ENCODE measurements at places on chromosomes 2 and 18.

DNA sequence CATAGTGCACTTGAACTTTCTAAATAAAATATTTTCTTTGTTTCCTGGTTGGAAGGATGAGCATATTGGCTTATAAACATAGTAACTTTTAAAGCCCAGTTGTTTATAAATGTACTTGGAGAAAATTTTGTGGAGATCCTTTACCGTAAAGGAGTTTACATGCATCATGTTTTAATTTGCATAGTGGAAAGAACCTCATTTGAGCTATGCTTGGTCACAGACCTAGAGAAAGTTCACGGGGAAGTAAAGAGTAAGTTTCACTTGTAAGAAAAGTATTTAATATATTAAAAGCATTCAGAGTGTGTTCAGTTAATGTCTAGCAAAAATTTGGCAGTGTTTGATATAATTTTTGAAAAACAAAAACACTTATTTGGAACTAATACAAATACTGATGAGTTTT, 45.3 kb downstream of the PIKFYVE start:
- no peak for DNase-seq

DNA sequence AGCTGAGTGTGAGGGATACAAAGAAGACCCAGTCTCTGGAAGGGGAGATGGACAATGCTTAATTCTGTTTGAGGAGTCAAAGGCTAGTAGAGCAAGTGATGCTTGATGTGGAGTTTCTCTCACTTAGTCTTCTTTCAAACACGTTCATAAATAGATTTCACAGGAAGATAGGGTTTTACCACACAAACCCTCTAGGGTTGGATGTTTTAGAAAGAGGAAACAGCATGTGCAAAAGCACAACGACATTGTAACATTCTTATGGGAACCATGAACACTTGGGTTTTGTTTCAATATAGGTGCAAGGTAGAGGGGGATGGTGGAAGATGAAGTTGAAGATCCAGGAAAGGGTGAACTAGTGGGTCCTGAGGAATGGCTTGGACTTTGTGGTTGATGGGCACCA, 10.8 kb upstream of the EFEMP1 start:
- no peak for DNase-seq

DNA sequence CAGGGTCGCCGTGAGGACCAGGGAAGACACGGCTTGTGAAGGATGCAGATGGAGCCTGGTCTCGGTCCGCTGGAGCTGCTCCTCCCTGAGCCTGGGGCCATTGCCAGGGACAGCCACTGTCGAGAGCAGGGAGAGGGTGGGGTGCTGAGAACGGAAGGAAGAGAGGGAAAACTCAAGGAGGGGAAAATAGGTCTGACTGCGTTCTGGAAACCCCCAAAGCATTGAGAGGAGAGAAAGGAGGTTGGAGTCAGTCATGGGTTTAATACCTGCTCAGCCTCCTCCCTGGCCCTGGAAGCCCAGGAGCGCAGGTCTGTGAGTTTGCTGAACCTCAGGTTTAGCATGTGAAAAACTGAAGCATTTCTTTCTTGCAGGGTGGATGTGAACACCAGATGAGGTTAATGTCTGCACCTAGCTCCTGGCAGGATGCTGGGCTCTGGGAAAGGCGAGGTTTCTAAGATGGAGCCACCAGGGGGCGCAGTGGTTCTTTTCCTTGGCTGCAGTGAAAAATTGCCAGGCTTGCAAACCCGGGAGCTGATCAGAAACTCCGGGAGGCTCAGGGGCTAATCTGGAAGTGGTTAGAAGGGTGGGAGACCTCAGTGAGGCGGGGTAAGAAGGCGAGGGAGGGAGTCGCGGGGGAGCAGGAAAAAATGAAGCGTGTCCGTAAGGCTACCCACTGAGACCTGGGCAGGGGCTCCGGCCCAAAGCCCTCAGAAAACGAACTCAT, 33.6 kb upstream of the RNF149 start:
- DNase-seq = peak; percentile 72

DNA sequence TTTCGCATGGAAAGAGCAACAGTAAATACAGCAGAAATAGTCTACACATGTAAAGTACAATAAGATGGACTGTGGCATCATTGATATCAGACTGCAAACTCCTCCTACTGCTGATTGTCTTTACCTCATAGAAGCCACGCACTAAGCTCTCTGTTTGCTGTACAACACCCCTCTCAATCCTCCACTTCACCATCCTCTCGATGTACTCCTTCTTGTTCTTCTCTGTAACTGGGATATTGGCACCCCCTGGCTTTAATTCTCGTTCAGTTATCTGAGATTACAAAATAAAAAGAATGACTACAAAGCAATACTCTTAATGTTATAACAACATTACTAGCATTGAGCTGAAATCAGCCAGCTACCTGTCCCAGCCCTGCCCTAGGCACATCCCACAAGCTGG, 49.3 kb upstream of the STK17B start:
- no peak for DNase-seq

DNA sequence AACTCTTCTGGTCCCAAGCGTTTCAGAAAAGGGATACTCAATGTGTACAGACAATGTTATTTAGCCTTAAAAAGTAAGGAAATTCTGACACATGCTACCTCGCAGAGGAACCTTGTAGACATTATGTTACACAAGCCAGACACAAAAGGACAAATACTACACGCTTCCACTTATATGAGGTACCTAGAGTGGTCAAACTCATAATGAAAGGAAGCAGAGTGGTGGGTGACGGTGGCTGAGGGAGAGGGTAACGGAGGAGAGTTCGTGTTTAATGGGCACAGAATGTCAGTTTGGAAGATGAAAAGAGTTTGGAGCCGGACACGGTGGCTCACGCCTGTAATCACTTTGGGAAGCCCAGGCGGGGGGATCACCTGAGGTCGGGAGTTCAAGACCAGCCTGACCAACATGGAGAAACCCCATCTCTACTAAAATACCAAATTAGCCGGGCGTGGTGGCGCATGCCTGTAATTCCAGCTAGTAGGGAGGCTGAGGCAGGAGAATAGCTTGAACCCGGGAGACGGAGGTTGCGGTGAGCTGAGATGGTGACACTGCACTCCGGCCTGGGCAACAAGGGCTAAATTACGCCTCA, 1.4 kb downstream of the MCM6 start:
- DNase-seq = no peak

DNA sequence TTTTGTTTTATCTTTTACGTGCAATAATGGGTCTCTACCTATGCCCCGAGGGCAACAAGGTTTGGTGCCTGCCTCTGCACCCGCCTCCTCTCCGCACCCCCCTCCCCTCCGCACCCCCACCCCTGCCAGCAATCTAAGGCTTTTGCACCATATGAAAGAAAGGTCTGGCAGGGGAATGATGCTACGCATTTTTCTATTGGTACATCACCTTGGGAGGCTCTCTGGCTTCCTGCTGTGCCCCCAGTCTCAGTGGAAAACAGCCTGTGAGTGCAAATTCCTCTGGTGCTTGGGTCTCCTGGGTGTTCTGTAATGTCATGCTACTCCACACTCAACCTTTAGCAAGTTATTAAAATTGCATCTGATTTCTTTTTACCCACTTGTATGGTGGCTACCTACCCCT, 161.3 kb upstream of the SMAD7 start:
- no peak for DNase-seq

- no peak for DNase-seq
These were observed 190.2 kb downstream of the IKZF2 start for GRCh38 chr2:212961255-212961654.

GRCh38 chr18:13758622-13759021, 32.1 kb downstream of the RNMT start:
- DNase-seq = no peak

- no peak for DNase-seq
These were observed 463.3 kb downstream of the IRS1 start for GRCh38 chr2:226336283-226336682.

- no peak for DNase-seq
These were observed 27.9 kb upstream of the FHL2 start for GRCh38 chr2:105426626-105427292.

DNA sequence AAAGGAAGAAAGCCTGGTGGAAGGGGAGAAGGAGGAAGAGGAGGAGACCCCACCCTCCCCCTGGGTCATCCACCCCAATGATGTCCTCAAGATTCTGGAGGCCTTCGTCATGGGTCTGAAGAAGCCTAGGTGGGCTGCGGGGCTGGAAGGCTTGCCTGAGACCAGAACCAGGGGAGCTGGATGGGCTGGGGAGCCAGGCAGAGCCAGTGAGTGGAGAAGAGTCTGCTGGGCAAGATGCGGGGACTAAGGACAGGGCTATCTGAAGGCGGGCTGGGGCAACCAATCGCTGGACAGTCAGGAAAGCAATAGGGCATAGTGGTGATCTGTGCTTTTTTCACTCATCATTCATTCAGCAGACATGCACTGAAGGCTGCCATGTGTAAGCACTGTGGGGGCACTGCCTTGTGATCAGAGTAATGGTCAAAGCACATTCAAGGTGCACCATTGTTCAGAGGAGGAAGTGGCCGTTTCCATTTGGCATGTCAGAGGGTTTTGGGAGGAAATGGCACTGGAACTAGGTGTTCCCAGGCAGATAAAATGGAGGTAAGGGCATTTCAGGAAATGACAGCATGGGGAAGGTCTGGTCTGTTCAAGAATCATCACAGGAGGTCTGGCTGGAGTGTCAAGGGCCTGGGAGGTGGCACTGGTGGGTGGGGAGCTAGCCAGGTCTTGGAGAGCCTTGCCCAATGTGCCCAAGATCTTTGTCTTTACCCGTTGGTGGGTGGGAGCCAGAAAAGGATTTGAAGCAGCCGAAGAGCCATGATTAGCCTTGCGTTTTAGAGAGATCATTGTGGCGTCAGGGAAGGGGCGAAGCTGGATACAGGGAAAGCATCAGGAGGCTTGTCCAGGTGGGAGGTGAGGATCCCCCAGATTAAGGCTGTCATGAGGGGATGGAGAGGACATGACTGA, 24.2 kb downstream of the OTOF start:
- no peak for DNase-seq

GRCh38 chr2:48508461-48509124, 21.4 kb upstream of the STON1 start:
- no peak for DNase-seq

DNA sequence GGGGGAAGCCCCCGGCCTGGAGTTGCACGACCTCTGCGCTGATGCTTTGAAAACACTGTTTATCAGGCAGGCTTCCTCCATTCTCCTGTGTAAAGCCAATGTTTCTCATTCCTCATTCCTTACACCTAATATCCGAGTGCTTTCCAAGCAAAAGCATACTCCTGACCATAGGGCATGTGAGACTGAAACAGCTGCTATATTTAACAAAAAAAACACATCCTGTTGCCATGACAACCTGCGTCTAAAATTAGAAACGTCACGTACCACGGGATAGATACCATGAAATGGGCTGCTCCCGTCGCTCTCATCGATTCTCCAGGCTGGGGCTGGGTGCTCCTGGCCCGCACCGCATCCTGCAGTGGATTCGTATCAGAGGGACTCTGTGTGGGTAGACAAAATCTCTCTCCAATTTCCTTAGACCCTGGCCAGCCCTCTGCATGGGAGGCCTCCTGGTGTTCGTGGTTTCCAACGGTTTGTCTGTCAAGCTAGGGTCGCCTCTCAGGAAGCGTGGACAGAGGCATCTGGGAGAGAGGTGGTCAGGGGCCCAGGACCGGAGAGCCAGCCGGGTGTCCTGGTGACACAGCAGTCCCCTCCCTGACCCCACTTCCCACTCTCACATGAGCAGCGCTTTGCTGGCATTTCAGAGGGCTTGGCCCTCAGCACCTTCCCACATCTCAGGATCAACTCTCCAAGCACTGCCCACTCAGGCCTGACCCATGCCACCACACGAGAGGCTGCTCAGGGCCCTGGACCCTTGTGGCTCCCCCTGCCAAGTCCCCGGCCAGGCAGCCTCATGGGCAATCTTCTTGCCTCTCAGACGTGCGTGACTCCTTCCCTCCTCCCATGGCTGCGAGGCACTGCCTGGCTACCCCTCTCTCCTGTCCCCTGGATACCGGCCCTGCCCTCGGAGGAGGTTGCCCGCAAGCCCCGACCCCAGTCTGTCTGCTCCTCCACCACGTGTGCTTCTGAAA, 268.1 kb downstream of the NDUFA10 start:
- DNase-seq = no peak

- peak; percentile 71 for DNase-seq
These were observed 941.9 kb downstream of the SLC4A3 start for GRCh38 chr2:220569112-220569897.

- DNase-seq = no peak
These were observed 12.4 kb downstream of the ANO7 start for GRCh38 chr2:241200822-241201395.

GRCh38 chr2:186551323-186552050, 38.4 kb upstream of the ITGAV start:
- DNase-seq = no peak

GRCh38 chr2:212520340-212520739, 18.3 kb downstream of the ERBB4 start:
- DNase-seq = peak; percentile 67

- DNase-seq = no peak
These were observed at the start of gene AFF3 for GRCh38 chr2:100142393-100142792. AFF3 (minus strand) TSS chr2:100142590; CDS start chr2:100104454, 38,136 bp downstream.

GRCh38 chr2:96164459-96165184, 19.4 kb upstream of the DUSP2 start:
- DNase-seq = no peak

GRCh38 chr2:46574457-46575355, 95.3 kb downstream of the TMEM247 start:
- DNase-seq = no peak

DNA sequence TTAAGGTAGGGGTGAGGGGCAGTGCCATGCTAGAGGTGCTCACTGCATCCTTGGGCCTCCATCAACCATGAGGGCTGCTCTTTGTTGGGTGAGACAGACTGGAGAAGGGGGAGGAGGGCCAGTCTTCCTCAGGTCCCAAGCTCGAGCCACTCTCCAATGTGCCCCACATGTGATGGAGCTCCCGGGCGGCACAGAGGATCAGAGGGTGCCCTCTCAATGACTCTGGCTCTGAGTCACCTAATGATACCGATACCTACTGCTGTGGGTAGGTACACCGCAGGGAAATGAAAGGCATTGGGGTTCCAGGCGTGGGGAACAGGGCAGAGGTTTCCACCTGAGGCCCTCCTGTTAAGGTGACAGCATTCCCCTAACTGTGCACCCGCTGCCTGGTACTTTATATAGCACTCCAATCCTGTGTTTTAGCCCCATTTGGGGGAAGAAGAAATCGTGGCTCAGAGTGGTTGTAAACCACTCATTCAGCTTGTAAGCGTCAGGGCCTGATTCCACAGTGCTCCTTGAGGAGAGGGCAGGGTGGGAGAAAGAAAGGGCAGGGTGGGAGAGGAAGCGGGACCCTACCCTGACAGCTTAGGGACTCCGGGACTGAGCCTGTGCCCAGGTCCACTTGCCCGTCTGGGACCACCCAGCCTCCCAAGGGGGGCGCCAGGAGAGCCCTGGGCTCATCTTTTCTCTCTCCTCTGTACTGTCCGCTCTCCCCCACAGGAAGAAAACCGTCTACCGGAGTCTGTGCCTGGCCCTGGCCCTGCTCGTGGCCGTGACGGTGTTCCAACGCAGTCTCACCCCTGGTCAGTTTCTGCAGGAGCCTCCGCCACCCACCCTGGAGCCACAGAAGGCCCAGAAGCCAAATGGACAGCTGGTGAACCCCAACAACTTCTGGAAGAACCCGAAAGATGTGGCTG, 1.8 kb downstream of the B3GNT7 start:
- no peak for DNase-seq

GRCh38 chr2:230400454-230400853, 15.5 kb upstream of the SP100 start:
- DNase-seq = no peak

- no peak for DNase-seq
These were observed 86.7 kb upstream of the THUMPD2 start for GRCh38 chr2:39865751-39866150.
